ENCODE measurements at places on chromosomes 3 and 15.

GRCh38 chr15:25171856-25172687 is 217.3 kb downstream of the SNRPN start:
- DNase-seq, result no peak

DNA sequence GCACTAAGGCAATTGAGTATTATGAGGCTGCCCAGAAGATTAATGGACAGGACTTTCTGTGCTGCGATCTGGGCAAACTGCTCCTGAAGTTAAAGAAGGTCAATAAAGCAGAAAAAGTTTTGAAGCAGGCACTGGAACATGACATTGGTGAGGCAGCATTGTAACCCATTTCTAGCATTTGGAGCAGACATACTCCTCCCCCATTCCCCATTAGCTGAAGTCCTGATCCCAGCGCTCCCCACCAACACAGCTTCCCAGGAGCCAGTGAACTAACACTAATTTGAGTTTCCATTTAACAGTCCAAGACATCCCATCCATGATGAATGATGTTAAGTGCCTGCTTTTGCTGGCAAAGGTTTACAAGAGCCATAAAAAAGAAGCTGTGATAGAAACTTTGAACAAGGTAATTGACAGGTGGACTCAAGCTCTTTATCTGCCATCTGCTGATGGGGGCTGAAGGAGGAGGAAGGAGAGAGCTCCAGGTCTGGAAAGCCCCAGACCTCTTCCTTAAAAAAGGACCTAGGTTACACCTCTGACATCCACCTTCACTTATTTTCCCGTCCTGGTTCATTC is 22.6 kb downstream of the CSRNP1 start:
- no peak for DNase-seq

DNA sequence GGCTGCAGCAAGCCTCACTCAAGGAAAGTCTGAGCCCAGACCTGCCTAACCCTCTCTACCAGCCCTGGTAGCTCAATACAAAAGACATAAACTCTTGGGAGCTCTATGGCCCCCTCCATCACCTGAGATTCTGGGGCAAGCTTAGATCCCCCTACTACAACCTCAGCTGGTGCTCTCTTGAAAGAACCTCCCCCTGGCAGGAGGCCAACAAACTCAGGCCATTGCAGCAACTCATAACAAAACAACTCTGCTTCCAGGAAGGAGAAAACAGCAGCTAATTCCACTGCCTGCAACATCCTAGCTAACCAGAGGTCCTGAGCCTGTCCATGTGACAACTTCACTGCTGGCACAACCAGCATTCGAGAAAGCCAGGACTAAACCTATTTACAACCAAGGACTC is 169.2 kb downstream of the ROBO1 start:
- no peak for DNase-seq

DNA sequence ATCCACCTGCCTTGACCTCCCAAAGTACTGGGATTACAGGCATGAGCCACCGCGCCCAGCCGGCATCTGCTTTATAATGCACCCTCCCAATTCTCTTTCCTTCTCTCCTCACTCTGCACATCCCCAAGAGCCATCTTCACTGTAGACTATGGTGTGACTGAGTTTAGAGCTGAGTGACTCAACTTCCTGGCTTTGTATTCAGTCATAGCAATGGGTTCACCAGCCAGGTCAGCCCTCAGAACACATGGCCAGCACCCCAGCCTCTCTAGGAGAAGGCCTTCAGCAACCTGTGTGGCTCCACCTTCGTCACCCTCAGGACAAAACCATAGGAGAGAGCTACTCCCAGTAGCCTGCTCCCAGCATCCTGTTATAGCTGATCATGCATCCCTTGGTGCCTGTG is 33.0 kb downstream of the ARID3B start:
- no peak for DNase-seq

- no peak for DNase-seq
These were observed 3.7 kb downstream of the PROS1 start for GRCh38 chr3:93969997-93970396.

DNA sequence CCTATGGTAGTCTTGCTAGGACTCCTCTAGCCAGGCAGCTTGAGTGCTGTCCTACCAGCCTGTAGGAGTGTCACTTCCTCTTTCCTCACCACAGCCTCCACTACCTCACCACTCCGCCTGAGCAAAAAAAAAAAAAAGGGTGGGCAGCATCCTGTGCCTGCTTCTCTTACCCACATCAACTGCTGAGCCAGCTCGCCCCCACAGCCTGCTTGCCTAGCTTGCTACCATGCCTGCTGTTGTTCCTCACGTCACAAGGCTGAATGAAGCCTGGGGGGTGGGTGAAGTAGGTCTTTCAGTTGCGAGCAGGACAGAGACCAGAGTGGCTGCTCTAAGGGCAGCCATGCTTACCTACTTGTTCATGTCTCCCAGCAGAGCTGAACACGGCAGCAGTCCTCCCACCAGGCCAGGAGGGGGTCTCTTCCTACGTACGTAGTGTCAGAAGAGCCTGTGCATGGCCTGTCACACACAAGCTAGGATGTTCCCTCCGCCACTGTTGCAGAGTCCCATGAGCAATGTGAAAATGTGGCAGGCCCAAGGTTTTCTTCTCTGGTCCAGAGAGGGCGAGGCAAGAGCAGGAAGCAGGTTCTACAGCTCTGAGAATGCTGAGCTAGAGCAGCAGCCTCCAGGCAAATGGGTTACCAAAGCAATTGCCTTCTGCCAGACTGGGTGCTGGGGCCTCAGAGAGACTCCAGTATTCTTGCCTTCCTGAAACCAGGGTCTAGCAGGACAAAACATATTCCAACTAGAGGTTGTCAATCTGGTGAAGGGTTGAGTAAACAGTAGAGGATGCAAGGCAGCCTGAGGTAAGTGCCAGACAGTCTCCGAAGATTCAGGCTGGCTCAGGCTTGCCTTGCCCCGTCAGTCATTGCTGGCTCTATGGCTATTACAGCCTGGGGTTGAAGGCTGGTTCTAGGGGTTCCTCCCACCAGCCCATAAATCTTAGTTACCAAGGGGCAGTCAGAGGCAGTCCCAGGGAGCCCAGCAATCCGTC is 8.1 kb downstream of the PPM1M start:
- no peak for DNase-seq

GRCh38 chr15:39936681-39937080 is 2.8 kb downstream of the EIF2AK4 start:
- no peak for DNase-seq

DNA sequence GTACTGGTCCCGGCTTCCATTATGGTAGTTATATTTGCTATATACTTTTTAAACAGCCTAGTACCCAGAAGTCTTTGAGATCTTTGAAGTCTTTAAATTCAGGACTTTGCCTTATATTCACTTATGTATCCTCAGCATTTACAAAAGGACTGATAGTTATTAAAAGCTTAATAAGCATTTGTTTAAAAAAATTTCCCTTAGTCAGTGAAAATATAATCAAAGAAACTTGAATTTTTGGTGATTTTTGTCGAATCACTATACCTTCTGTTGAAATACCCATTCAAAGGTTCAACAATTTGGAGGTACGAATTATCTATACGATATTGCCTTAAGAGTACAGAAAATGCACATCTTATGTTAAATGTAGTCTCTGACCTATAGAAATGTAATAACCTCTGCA is 721.4 kb downstream of the NSUN3 start:
- DNase-seq, result no peak

GRCh38 chr15:56933811-56934210 is 15.4 kb downstream of the TCF12 start:
- no peak for DNase-seq

GRCh38 chr3:49606427-49606826 is 52.1 kb downstream of the BSN start:
- DNase-seq, result no peak

GRCh38 chr15:27070841-27071240 is 99.9 kb downstream of the GABRG3 start:
- no peak for DNase-seq

DNA sequence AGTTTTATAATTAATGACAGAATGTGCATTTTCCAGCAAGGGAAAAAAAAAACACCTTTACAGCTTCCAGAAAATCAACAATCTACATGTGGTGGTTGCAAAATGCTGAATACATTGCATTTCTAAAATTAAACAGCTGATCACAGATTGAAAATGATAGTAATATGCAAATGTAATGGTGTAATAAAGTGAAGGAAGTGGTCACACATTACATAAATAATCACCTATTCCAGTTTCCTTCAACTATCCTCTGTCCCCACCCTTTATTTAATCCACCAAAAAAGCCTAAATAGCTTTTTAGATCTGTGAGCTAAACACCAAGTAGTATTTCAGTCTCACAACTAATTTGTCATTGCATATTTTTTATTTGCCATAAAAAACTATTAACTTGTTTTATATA is 110.5 kb downstream of the PEAK1 start:
- no peak for DNase-seq

GRCh38 chr15:39884351-39884750 is 35.7 kb downstream of the GPR176 start:
- no peak for DNase-seq

DNA sequence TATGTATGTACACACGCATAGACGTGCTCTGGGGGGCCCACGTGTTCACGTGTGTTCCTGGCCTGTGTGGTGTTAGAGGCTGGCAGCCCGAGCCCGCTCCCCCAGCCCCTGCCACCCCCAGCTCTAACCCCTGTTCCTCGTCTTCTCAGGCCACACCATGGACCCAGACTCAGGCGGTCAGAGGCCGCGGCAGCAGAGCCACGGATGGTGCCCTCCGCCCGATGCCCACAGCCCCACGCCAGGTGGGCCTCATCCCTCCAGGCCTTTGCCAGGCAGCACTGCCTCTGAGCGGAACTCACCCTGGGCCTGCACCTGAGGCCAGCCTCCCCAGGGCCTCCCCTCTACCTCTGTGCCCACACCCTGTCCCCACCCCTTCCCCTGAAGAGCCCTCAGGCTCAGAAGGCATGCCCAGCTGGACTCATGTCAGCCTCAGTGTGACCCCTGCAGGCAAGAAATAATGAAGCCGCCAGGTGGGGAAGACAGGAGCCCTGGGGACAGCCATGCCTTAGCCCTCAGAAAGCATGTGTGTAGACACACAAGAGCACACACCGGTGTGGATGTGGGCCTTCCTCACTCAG is 16.4 kb upstream of the GNAT1 start:
- no peak for DNase-seq

DNA sequence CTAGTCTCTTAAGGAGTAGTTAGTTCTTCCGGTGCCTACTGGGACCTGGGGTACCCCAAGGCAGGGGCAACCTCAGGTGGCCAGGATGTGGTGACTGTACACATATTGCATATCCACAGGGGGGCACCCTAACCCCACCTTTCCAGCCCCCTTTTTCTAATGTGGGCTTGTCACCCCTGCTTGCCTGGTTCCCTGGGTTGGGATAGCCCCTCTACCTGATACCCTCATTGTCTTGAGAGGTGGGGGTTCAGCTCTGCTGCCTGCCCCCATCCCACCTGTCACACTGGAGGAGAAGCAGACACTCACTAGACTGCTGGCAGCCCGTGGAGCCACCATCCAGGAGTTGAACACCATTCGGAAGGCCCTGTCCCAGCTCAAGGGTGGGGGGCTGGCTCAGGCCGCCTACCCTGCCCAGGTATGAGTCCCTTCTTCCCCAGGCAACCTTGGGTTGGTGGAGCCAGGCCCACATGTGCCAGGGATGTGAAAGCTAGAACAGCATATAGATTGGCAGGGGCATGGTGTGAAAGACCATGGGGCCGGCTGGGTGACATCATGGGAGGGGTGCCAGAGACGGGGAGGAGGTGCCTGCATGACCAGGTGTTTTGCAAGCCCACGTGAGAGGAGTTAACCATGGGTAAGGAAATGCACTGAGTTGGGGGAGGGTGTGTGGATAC is 4.0 kb downstream of the GLYCTK start:
- DNase-seq, result no peak

GRCh38 chr15:67914537-67915460 is 75.0 kb upstream of the RNU6-1 start:
- DNase-seq, result no peak

DNA sequence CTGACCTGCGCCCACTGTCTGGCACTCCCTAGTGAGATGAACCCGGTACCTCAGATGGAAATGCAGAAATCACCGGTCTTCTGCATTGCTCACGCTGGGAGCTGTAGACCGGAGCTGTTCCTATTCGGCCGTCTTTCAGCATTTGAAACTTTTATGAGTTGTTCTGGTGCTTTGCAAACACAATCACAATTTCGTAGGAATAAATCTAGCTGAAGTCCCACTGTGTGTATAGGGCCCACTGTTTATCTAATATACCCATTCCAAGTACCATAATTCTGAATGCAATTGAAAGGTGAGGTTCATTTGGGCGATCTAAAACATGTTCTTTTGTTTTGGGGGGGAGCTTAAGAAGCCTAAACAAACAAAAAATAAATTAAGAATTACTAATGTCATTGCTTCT is 572.1 kb downstream of the FGF12 start:
- DNase-seq, result no peak

GRCh38 chr15:101795455-101795854 is 7.9 kb upstream of the OR4F6 start:
- DNase-seq, result no peak

DNA sequence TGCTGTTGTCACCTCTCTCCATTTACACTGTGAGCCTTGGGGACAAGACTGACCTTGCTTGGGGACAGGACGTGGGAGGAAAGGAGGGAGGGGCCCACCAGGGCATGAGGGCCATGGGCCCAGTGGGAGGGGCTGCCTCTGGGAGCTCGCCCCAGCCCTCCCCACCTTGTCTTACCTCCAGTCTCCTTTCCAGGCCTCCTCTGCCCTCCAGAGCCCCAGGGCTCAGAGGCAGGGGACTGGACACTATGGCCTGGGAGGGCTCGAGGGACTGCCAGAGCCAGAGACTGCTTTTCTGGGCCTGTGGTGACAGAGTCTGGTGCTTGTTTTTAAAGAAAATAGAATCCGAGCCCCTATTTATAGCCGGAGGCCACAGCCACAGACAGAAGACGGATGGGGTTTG is 10.2 kb downstream of the CSPG4 start:
- no peak for DNase-seq

DNA sequence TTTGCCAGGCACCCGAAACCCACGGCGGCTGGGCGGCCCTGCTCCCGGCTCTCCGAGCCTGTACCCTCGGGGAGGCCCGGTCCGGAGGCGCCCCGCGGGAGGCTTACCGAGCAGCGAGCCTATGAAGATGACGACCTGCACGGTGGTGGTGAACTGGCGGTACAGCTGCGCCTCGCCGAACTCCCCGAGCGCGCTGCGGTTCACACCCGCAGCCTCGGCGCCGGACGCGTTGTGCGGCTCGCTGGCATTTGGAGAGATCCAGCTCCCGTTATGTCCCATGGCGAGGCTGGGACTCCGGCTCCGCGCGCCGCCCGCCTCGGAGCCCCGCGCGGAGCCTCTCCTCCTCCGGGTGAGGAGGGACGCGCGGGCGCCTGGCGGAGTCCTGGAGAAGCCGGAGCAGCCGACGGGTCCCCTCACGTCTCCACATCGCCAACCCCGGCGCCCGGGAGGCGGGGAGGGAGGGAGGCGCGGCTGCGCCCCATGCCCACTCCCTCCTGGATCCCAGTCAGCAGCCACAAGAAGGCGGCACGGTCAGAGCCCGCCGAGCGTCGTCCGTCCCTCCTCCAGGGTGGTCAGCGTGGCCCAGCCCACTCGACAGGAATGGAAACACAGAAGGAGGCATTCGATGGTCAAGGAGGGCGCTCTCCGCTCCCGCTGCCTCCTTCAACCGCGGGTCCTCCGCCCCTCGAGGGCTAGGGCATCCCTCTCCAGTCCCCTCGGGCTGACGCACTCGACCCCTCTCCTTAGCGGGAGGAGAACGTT is at the start of gene GPR176:
GPR176 (minus strand) TSS at position 519 of the 762 bp plus-strand sequence; CDS start at position 279, 240 bp downstream.
- DNase-seq, result no peak

GRCh38 chr3:52843108-52843865 is 8.5 kb upstream of the MUSTN1 start:
- no peak for DNase-seq

GRCh38 chr15:47334805-47335535 is 382.3 kb upstream of the SEMA6D start:
- DNase-seq, result no peak
